ENCODE measurements at places on chromosomes 2 and 18.

DNA sequence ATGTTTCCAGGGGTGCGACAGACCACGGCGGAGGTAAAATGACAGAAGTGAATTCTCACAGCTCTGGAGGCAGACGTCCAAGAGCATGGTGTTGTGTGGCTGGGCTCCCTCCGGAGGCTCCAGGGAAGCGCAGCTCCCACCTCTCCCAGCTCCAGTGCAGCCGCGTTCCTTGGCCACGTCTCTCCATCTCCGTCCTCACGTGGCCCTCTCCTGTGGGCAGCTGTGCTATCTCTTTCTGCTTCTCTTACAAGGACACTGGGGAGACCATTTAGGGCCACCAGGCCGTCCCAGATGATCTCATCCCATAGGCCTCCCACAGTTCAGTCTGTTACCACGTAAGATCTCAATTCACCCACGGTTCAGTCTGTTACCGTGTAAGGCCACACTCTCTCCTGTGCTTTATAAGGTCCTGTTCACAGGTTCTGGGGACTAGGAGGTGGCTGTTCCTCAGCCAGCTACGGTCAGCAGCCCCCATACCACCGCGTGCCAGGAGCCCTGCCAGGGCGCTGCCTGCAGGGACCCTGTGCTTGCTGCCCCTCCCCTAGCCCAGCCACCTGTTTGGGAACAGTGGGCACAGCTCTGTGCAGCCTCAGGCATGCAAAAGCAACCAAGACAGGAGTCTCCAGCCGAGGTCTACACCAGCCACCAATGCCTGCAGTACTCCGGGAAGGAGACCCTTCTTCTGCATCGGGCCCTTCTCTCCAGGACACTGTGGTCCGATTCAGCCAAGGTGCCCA lies 2.9 kb upstream of the MAB21L4 start:
- no peak for DNase-seq

GRCh38 chr2:67585400-67585799 lies 188.3 kb downstream of the ETAA1 start:
- no peak for DNase-seq

GRCh38 chr2:105139556-105140239 lies 101.8 kb downstream of the MRPS9 start:
- no peak for DNase-seq

DNA sequence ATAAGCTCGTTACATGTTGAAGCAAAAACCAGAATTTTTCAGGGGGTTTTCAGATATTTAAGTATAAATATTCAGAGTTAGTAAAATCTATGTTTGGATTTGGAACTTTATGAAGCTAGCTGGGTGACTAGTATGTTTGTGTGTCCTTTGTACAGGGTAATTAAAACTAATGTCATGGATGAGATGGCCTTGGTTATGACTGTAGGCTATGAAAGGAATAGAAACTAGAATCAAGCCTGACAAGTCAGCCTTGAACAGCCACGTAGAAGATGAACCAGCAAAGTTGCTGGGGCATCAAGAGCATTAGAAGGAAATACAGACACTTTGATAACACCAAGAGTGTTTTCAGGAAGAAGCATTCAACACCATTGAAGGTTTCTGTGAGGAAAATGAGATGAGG lies 825.1 kb upstream of the CNTNAP5 start:
- DNase-seq, result no peak

GRCh38 chr18:12287684-12288402 lies 20.2 kb upstream of the TUBB6 start:
- DNase-seq, result no peak

GRCh38 chr2:237568121-237568660 lies 1.8 kb downstream of the PRLH start:
- DNase-seq, result no peak

DNA sequence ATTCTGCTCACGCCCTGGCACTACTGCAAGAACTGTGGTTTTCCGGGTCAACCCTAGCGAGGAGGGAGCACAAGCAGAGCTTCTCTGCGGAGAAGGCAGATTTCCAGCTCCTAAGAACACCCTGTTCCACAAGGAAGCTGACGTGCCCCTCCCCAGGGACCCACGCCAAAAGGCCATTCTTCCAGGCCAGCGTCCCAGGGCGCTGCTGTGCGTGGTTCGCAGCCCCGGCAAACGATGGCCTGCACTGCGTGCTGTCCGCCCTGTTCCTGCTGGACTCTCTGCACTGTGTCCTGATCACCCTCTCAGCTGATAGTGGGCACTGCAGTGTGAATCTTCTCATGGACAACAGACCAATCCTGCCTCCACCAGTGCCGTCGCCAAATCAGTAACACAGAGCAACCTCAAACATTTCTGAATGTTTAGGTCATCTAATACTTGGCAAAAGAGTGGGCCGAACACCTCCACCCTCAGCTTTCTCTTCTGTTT lies 49.1 kb downstream of the ADI1 start:
- no peak for DNase-seq

DNA sequence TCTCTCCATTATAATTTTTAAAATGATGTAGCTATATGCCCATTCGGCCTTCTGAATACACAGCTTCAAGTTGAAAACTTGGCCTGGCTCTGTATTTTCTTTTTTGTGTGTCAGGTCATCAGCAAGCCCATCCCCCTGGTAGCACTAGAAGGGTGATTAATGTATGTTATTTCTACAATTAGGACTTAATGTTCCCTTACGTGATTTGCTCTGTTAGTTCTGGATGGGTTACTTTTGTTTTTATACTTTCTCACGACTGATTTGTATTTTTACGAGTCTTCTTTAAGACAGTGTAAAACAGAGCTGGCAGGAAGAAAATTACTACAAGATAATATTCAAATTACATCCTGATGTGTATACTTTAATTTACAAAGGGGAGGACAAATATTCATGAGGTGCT lies 88.4 kb upstream of the RGPD4 start:
- no peak for DNase-seq

DNA sequence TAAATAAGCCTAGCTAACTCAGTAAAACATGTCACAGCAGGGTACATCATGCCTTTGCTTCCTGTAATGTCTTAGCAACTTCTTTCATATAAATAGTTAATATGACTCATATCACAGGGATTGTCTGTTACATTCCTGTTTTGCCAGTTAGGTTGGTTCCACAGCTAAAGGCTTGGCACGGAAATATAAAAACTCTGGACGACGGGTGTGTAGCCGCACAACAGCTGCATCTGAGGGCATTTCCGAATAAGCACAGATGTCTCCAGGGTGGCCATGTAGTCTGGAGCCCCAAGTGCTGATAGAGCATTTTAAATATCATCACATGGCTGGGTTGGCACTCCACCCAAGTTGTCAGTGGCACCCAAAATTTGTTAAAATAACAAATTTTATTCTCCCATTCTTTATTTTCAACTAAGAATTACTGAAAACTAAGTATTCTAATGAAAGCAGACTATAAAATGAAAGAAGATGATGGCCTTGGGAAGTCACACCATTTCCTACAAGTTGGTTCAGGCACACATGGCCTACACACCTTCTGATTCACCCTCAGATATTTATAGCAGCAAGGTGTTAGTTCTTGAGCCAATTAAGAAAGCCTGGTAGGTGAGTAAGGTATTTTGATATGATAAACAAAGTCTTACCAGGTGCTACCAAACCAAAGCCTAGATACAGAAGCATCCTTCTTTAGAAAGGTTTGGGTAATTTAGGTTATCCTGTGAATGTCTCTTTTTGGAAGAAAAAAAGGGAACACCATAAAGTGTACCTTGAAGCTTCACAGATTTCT lies 61.8 kb upstream of the STK17B start:
- DNase-seq, result no peak

- no peak for DNase-seq
These were observed 31.4 kb upstream of the AGAP1 start for GRCh38 chr2:235462415-235462790.

DNA sequence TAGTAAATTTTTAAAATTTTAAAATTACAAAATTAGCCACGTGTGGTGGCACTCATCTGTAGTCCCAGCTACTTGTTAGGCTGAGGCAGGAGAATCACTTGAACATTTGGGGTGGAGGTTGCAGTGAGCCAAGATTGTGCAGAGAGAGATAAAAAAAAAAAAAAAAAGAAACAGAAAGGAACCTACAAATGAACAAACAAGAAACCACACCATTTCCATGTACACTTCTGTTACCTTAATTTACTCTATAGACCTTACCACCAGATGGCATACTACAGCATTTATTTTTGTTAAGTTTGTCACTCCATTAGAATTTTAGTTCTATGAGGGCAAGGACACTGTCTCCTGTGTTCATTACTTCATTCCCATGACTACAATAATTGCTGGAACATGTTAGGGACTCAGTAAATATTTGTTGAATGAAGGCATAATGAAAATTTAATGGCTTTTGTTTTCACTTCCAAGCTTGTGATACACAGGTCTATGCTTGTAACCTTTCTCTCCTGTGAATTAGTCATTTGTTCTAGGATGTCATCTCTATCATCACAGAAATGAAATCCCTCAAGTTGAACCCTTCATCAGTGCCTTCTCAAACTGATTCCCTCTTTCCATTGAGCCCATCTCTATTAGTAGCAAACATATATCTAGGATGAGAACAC lies 76.0 kb downstream of the ARHGAP15 start:
- DNase-seq, result no peak

DNA sequence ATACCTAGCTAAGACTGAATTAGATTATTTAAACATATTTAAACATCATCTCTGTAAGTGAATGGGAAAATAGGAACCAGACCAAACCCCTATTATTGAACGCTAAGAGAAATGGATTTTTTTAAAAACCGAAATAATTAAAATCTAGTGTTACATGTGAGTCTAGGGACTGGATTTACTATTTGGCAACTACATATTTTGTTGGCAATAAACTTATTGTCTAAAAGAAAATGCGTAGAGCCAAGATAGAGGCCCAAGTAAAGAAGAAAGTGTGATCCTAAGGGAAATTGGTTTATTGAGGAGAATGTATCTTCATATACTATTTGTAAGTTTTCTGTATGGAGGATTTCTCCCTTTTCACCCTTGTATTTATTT lies 105.6 kb downstream of the LTBP1 start:
- DNase-seq, result no peak

DNA sequence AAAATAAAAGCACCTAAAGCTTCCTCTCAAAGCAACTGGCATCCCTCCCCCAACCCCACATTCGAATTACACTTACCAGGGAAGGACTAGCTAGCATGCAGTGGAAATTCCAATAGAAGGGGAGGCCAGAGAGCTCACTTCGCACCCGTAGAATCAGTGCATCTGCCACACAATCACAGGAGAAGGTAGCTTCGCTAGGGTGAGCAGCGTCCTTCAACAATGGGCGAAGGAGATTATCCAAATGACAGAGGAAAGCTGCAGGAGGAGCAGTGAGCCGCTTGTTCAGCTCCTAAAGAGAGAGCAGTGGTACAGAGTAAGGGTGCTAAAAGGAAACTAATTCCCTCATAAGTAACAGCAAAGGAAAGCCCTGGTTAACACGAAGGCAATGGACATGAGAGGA lies 3.2 kb downstream of the NHEJ1 start:
- DNase-seq, result no peak

GRCh38 chr2:188693771-188694170 lies 280.4 kb upstream of the COL3A1 start:
- no peak for DNase-seq

GRCh38 chr2:189203177-189203799 lies 23.7 kb upstream of the COL5A2 start:
- DNase-seq, result no peak

- no peak for DNase-seq
These were observed 6.1 kb downstream of the LBH start for GRCh38 chr2:30237239-30237965.

- no peak for DNase-seq
These were observed 50.4 kb downstream of the PLEKHA3 start for GRCh38 chr2:178530625-178531142.

- no peak for DNase-seq
These were observed 130.8 kb downstream of the COMMD1 start for GRCh38 chr2:62036229-62036628.

DNA sequence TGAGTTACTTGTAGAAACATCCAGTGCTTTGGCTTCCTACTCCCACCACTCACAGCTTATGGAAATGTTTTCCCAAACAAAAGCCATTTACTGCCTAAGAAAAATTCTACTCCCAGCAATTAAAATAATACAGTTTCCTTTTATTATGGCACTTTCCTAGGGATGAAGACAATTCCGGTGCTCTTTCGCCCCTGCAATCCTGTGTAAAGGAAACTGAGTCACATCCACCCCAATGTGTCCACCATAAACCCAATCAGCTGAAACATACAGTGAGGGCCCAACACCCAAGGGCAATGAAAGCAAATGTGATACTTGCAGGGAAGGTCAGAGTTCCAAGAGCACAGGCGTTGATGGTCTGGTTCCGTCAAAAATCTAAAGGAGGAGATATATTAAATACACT lies 62.0 kb upstream of the ST3GAL5 start:
- DNase-seq, result no peak

- no peak for DNase-seq
These were observed 31.6 kb upstream of the ATG16L1 start for GRCh38 chr2:233219848-233220247.

- DNase-seq, result no peak
These were observed 8.8 kb downstream of the PLCL1 start for GRCh38 chr2:197813093-197813787.

DNA sequence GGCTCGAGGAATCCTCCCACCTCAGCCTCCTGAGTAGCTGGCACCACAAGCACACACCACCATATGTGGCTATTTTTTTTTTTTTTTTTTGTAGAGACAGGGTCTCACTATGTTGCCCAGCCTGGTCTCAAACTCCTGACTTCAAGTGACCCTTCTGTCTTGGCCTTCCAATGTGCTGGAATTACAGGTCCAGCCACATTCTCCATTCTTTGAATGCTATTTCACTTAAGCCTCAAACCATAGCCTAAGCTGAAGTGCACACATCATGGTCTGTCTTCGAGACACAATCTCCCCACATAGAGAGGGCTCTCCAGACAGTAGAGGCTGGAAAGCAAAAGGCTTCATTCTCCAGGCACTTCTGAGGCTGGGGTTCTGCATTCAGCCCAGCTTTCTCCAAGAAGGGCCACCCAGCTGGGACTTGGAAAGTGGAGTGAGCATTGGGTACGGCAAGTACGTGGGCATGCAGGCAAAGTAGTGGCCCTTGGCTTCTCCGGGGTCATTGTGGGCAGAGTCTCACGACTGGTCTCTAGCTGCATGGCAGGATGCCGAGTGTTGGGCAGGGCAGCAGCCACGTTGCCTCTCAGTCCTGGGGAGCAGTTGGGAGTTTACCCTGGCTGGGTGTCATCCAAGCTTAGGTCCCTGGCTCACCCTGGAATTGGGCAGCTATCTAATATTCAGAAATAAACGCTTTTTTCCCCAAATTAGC lies 78.2 kb upstream of the SMAD7 start:
- DNase-seq, result no peak

- DNase-seq, result no peak
These were observed 294.0 kb downstream of the RIT2 start for GRCh38 chr18:42821492-42821891.

- no peak for DNase-seq
These were observed 42.0 kb upstream of the LTBP1 start for GRCh38 chr2:32904751-32905150.

- no peak for DNase-seq
These were observed 34.1 kb downstream of the STK17B start for GRCh38 chr2:196137271-196137670.

DNA sequence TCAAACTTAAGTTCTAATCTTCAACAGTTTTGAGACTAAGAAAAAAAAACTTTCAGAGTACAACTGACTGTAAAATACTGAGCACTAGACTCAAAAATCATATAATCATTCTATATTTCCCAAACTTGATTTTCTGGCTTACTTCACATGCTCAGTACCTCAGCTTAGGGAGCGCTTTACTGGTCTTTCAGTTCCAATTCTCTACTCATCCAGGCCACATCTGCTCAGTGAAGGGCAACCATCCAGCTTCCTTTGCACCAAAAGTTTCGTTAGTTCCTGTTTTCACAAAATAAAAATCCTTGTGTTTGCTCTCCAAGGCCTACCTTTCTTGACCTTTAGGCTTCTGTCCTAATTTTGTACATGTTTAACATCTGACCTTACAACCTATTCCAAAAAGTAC lies 287.6 kb upstream of the LRRTM1 start:
- no peak for DNase-seq
